ENCODE measurements at places on chromosomes 3 and 15. TPM values are rescaled to one million over a fixed set of nuclear protein-coding genes. Genes with fewer than 3 reads are reported as not detected.

Gene PLA2G4E
- polyA plus RNA-seq = not detected

Gene CSPG4
- polyA plus RNA-seq = 7.5 TPM

Gene SH2D7
- 0.44 TPM for polyA plus RNA-seq

DNA sequence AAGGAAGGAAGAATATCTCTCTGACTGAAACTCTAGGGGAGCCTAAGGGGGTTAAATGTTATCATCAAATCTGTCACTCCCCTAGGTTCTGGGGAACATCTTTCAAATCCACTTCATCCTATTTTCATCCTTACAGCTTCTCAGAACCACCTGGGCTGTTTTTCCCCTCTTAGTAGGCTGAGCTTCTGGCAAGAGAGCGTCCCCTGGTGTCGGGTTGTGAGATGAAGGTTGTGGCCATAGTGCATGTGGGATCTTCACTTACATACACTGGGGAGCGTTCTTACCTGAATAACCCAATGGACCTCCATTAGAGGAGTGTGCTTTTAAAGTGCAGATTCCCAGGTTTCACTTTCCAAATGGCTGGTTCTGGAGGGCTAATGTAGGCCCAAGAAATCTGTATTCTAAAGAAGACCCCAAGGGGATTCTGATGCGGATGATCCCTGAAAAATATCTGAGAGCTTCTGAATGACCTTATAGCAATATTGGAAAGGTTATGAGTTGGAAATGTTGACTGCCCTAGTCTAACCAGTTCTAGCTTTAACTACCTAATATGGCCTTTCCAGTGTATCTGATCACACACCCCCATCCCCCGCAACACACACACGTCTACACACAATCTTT lies 663.7 kb downstream of the AGBL1 start:
- DNase-seq = no peak

GRCh38 chr3:160401291-160402095 lies 2.0 kb downstream of the SMC4 start:
- peak; percentile 21 for DNase-seq

GRCh38 chr15:36603987-36604386 lies 24.6 kb downstream of the CDIN1 start:
- no peak for DNase-seq

DNA sequence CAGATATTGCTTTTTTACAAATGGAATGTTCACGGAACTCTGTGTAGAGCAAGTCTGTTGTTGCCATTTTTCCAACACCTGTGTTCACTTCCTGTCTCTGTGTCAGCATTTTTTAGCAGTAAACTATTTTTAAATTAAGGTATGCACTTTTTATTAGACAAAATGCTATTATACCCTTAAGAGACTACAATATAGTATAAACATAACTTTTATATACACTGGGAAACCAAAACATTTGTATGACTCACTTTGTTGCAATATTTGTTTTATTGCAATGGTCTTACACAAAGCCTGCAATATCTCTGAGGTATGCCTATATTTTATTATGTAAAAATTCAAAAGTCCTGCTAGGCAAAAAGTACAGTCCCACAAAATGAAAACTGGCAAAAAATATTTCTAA lies 39.8 kb upstream of the FGF7 start:
- DNase-seq = no peak

DNA sequence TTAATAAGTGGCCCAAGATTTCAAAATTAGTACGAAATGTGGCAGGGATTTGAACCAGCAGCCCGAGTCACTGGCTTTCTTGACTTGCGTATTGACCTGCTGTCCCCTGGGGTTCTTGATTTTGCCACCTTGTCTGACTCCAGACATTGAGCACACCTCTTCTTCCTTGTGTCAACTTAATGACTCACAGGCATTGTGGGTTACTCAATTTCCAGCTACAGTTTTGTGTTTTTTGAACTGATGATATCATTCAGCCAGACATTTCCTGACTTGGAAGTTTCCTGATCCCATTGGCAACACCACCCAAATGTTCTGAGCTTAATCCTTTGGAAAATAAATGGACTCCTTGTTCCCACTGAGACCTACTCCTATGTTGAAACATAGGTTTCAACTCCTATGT lies 64.2 kb downstream of the MOBP start:
- no peak for DNase-seq

DNA sequence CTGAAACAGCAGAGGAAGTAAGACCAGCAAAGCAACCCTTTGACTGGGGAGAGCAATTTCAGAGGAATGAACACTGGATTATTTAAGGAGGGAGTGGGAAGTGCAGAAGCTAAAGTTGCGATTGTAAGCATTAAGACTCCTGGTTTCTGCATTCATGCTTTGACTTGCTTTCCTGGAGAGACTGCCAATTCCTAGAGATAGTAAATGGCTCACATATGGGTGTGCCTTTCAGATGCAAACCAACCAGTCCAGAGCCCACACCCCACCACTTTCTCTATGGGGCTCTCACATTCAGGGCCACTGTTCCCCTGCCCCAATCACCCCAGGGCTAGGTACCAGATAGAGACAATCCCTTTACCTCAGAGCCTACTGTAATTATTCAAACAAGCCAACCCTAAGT lies 200.9 kb upstream of the EIF1B start:
- no peak for DNase-seq

- no peak for DNase-seq
These were observed 228.8 kb upstream of the PEX5L start for GRCh38 chr3:180265551-180265950.

GRCh38 chr15:55789066-55789660 lies 46.2 kb upstream of the PRTG start:
- no peak for DNase-seq

DNA sequence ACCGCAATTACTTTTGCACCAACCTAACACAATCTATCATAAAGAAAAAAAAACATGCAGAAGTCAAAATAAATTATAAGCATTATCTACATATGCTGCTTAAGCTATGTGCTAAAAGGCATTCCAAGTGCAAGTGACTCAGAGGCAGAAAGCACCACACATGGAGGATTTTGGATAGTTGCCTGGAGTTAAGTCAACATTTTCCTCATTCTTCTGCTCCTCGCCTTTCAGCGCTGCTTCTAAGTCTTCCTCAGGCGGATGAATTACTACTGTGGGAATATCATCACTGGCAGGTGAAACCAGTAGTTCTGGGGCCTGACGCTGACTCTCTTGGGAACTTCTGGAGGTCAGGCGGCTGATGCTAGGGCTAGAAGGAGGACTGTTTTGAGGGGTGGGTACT lies 53.1 kb downstream of the SLC4A7 start:
- DNase-seq = no peak

DNA sequence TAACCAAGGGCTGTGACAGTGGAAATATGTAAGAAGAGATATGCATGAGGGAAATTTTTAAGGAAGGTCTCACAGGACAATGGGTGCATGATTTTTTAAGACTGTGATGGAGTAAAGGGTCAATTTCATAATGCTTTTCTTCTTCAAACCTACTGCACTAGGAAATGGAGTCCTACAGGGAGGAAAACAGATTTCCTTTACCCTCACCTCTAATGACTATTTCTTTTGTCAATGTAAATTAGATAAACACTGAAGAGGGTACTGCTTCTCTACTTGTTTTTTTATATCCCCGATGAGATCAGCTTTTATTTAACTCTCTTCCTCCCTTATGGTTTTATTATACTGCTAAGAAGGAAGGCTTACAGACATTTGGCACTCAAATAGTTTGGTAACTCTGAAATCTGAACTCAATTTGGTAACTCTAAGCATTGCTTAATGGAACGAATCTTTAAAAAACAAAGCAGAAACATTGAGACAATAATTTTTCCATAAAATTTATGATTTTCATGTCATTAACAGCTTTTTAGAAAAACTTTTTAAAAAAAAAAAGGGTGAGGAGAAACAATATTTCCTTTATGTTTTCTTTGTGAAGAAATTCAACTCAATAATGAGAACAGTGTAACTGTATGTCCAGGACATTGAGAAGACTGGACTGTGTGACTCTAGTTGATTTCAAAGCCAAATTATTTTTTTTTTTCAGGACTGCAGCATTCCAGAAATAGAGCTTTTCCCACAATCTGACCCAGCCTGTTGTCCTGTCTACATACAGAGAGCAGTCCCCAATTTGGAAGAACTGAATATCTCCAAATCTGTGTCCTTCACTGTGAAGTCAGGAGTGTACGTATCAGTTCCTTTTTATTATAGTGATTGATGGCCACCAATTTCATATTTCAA lies 64.4 kb downstream of the CRYBG3 start:
- no peak for DNase-seq

DNA sequence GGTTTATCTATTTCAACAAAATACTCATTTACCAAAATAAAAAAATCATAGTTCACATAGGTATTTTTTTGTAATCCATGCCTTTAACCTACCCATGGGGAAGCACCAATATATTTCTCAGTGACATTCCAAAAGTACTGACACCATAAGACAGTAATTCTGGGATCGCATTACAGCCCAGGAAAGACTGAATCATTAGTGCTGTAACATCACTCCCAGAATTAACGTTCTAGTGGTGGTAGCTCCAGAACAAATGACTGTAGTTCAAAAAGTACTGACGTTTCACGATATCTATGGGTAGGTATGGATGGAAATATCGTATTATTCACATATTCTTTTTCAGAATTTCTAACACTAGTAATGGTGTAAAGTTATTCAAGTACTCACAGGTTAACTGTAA lies 54.3 kb upstream of the NEK10 start:
- DNase-seq = no peak

- DNase-seq = no peak
These were observed 55.2 kb downstream of the ARNT2 start for GRCh38 chr15:80459380-80459779.

DNA sequence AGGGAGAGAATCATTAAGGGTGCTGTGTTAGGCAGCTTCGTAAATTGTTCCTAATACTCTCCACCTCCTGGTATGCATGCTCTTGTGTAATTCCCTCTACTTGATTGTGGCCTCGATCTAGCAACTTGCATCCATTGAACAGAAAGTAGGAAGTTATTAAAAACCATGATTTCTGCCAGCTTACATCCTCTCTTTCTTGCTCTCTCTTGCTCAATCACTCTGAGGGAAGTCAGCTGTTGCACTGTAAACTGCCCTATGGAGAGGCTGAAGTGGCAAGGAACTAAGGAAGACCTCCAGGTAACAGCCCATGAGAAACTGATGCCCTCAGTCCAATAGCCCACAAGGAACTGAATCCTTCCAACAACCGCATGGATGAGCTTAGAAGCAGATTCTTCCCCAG lies 92.6 kb downstream of the ERC2 start:
- no peak for DNase-seq

GRCh38 chr3:174438501-174439145 lies 420.5 kb upstream of the NAALADL2 start:
- DNase-seq = no peak

- no peak for DNase-seq
These were observed 79.1 kb downstream of the VGLL4 start for GRCh38 chr3:11564577-11565001.

- DNase-seq = no peak
These were observed 12.1 kb upstream of the CNBP start for GRCh38 chr3:129195731-129196256.

Data from right renal cortex interstitium (tissue), 3 donors.